ENCODE measurements at places on chromosomes 11 and 22.

DNA sequence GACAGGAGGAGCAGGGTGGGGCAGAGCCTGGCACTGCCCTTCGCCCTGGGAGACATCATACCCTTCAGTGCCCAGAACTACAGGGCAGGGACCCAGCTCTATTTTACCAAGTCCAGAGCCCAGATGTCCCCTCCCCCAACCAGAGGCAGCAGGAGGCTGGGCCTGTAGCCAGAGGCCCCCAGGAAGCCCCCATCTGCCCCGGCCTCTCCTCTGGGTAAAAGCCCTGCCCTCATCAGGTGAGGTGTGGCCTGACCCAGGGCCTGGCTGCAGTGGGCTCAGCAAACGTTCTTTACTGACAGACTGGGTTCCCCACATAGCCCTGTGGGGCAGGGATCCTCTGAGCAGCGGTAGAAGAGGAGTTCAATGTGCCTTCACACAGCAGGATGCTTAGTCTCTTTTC, 51.8 kb upstream of the SLC22A12 start:
- DNase-seq = no peak

GRCh38 chr22:34877506-34877905, 188.5 kb upstream of the ISX start:
- no peak for DNase-seq

DNA sequence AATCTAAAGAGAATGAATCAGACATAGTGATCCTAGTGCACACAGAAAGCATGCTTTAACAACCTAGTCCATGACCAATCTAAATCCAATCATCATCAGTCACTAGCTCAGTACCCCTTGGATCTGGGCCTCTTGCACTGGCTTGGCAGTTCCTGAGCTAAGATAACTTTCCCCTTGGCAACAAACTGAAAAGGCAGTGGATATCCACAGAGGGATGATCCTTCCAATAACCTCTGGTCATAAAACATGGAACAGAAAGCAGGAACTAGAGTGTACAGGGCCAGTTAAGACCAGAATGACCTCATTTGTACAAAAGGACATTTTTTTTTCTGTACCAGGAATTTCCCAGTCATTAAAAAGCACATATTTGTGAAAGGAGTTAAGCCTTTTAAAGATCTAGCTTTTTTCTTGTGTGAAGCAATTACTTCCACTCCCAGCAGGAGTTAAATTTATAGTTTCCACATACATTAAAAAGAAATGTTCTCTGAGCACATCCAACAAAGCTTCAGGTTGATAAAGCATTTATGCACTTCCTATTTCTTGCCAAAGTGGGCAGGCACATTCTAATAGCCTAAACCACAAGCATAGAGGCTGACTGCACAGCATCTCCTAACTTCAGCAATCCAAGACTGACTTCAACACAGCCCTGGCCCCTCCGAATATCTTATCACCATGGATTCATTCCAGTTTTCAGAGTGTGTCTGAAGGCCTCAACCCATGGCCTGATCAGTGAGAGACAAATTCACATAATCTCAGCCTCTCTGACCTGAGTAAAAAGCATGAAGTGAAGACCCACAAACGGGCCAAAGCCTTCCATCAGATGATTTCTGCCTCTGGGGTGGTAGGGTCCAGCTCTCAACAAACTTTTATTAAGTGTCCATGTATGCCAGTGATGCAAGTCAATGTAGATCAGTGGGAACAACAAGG, 29.9 kb downstream of the GUCY1A2 start:
- DNase-seq = no peak

DNA sequence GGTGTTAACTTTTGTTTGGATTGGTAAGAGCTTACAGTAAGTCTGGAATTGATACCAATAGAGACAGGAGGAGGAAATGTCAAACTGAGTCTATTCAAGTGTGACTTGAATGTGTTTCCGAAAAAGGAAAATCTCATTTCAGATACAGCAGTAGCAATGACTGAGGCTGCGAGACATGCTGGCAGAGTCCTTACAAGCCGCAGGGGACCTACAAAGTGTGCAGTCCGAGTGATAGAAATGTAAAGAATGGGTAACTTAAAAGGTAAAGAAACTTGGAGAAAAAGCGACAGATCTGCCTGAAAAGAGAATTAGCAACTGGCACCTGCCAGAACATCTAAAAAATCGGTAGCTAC, 444 bp downstream of the CWF19L2 start:
- DNase-seq = no peak

- DNase-seq = no peak
These were observed 518.0 kb downstream of the OPCML start for GRCh38 chr11:133014337-133014736.

DNA sequence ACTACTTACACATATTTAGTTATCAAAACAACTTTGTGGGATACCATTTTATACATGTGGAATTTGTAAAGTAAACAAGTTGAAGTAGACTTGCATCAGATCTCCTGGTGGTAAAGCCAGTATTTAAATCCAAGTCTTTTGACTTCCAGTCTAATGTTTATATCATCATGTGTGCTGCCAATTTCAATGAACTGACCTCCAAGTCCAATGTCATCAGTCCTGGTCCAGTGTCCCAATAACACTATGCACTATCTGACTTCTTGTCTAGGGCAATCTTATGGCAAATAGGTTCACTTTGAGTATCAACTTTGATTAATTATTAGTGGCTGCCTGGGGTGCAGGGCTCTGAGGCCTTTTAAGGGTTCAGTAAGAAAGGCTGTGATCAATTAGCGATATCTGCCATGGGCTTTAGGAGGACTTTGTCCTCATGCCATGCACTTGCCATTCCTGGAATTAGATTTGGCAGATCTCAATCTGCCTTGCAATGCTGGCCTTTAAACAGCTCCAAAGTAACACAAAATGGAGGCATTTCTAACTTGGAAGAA, 9.6 kb upstream of the PTS start:
- DNase-seq = no peak

GRCh38 chr11:60498853-60499252, 6.3 kb downstream of the MS4A12 start:
- DNase-seq = no peak

GRCh38 chr22:30926706-30927105, 41.9 kb downstream of the MORC2 start:
- no peak for DNase-seq

- DNase-seq = no peak
These were observed 119.0 kb downstream of the LDLRAD3 start for GRCh38 chr11:36062796-36063365.

- no peak for DNase-seq
These were observed 37.5 kb upstream of the NNMT start for GRCh38 chr11:114258696-114259095.

- no peak for DNase-seq
These were observed 5.6 kb upstream of the SEC14L4 start for GRCh38 chr22:30511109-30511508.

DNA sequence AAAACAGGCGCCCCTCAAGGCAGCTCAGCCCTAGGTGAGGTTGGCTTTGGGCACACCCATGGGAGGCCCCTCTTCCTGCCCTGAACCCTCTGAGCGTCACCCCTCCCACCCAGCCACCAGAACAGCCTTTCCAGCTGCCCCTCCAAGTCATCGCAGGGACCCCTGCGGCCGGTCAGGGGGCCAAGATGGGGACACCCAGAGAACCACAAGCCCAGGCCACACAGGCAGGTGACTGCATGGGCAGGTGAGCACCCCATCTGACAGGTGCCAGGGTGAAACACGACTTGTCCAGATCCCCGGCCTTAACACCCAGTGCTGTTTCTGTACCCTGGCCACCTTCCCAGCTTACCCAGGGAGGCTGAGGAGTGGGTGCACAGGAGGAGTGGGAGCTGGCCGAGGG, 24.6 kb upstream of the GRAMD4 start:
- no peak for DNase-seq

DNA sequence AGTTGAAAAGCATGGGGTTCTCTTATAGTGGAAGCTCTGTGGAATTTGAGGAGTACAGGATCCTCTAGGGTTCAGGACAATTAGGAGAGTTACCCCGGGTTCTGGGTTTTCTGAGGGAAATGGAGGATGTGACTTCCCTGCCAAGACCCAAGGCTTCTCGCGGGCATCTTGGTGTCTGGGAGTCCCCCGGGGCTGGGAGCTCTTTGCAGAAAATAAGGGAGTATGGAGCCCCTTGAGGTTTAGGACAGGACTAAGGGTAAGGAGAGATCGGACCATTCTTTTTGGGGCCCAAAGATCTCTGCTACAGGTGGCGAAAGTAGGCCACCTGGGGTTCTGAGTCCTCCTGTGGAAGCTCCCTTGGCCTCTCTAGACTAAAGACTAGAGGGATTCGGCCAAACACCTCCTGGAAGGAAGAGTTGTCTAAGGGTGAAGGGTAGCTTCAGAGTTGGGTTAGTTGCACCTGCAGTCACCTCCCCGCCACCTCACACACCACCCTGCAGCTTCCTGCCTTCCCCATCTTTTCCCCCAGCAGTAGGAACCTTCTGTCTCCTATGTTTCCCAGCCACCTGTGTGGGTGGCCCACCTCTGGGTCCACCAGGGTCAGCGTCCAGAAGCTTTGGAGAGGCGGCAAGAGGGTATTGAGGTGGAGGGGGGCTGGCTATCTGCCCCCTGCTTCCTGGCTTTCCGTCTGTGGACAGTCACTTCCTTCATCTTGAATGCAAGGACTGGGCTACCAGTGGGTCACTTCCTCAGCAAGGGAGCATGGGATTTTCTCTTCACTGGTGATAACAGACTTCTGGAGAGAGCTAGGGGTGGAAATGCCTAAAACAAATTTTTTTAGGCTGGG, 908 bp downstream of the LIMK2 start:
- no peak for DNase-seq

DNA sequence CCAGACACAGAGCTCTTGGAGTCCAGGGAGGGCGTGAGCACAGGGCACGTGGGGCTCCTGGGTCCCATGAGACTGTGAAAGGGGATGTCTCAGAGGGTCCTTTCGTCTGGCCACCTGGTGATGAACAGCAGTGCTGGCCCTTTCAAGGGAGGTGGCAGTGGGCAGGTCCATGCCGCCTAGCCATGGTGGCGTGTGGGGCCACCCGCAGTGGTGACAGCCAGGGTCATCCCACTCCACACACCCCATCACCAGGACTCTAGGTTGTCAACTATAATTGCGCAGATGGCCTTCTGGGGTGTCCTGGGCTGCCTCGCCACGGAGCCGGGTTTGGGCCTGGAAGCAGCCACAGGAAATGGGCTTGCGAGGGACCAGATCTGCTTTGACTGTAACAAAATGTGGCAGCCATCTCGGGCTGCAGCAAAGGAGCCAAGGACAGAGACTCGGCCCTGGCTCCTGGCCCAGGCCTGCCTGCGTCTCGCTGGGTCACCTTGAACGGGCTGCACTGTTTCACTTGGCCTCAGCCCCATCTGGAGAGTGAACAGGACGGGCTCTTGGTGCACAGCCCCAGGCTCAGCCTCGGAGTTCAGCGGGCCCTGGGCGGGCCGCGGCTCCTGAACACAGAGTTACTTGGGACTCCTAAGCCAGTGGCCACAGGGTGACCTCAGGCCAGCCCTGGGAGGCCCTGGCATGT, 1350.5 kb downstream of the BRD1 start:
- no peak for DNase-seq

Data from gastrocnemius medialis (tissue), 4 donors.